ENCODE measurements at places on chromosomes 1 and 21.

GRCh38 chr1:246503341-246503740 lies 3.7 kb downstream of the SMYD3 start:
- no peak for DNase-seq

DNA sequence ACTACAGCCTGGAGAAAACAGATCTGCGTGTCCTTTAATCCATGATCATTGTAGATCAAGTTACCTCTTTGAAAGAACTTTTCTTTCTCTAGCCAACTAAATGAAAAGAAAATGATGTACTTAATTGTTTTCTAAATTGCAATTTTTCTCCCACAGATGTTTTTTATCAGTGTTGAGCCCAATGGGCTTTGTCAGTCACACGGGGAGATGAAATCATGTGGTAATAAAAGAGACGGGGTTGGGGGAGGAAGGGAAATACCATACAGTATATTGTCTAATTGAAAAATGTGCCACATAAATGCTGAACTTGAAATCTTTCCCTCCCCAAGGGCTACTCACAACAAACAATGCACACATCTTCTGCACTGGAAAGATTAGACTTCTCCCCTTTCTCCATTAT lies 58.4 kb downstream of the NTMT2 start:
- DNase-seq = no peak

DNA sequence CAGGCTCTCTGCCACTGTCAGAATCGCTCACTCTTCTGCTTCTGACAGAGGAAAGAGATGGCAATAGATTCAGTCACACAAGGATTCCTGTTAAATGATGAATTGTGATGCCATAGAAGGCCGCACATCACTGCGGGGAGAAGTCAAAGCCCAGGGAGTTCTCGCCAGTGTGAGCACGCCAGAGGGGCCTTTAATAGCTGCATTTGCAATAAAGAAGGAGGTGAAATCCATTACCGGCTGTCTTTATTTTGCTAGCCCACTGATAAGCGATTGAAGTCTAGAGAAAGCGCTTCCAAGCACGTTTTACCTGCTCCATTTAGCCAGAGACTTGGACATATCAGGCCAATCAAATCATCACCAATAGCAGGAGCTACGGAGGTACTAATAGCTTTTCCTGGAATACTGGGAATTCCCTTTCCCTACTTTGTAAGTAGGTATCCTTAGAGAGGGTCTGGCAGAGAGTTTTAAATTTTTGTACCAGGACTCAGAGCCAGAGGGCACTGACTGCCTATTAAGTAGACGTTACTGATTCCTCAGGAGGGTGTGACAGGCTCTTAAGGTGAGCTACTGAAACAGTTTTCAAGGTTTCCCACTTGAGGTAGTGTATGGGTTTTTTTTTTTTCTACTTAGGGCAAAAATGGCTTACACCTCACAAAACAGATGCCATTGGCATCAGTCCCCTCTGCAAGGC lies 10.2 kb upstream of the TARBP1 start:
- DNase-seq = no peak

GRCh38 chr21:40505681-40506080 lies 341.3 kb downstream of the DSCAM start:
- DNase-seq = no peak
